ENCODE measurements at places on chromosomes 7 and 10. TPM values are rescaled to one million over a fixed set of nuclear protein-coding genes. Genes with fewer than 3 reads are reported as not detected.
A peak's percentile ranks its signal among the peaks of the same experiment; 100 is the strongest.

- DNase-seq, result no peak
These were observed 23.7 kb downstream of the BTBD16 start for GRCh38 chr10:122294511-122295450.

DNA sequence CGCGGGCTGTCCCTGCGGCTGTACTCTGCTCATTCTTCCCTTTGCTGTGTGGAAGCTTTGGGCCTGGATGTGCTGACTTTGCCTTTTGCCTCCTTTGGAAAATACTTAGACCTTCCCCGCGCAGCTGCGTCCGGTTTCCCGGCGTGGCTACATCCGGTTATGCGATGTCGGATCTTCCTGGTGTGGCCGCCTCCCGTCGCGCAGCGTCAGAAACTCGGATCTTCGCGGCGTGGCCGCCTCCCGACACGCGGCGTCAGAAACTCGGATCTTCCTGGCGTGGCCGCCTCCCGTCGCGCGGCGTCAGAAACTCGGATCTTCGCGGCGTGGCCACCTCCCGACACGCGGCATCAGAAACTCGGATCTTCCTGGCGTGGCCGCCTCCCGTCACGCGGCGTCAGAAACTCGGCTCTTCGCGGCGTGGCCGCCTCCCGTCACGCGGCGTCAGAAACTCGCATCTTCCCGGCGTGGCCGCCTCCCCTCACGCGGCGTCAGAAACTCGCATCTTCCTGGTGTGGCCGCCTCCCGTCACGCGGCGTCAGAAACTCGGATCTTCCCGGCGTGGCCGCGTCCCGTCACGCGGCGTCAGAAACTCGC, 50.2 kb upstream of the SUN1 start:
- no peak for DNase-seq

DNA sequence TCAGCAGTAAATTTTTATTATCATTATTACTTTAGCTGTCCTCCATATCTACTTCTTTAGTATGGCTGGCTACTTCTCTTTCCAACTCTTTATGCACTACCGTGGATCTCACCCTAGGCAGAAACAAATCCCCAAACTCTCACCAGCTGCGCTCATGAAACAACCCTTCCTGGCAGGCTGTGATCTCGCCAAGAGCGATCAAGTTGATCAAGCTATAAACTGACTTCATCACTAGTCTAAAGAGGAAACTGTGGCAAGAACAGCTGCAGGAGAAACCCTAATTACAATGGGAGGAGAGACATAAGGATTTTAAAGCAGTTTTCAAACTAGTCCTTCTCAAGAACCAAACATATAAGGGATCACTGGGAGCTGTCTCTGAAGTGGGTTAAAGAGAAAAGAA, 160.5 kb upstream of the PRSS58 start:
- DNase-seq, result no peak

GRCh38 chr7:135575296-135575695, 17.6 kb downstream of the NUP205 start:
- no peak for DNase-seq

GRCh38 chr7:101241015-101241363, 3.4 kb upstream of the CLDN15 start:
- DNase-seq, result no peak

The IFIT3 gene
- 15.7 TPM for polyA plus RNA-seq

- DNase-seq, result no peak
These were observed 522.9 kb downstream of the NRG3 start for GRCh38 chr10:82397854-82398253.

DNA sequence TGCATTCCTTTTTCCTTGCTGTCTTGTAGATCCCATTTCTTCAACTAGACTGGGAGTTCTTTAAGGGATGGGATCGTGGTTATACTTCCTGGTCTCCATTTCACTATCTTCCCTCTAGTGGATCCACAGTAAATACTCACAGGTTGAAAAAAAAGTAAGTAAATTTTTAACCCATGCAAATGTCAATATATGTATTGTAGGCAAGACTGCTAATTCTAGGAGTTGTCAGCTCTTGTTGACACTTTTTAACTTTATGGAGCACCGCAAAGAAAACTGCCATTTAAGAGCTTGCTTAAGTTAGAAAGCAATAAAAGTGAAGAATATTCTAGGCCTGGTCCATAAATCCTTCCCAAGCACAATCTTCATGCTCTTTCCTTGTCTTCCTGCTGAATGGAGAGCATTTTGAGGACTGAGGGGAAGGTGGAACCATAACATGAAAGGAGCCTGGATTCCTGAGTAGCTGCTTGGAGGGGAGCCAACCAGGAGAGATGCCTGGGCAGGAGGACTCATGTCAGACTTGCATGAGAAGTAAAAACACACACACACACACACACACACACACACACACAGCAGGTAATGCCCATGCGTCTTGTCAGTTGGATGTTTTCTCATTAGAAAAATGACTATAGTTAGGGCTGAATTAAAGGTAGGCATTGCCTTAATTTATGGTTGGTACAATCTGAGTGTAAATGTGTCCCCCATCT, 32.2 kb downstream of the VWA2 start:
- no peak for DNase-seq

DNA sequence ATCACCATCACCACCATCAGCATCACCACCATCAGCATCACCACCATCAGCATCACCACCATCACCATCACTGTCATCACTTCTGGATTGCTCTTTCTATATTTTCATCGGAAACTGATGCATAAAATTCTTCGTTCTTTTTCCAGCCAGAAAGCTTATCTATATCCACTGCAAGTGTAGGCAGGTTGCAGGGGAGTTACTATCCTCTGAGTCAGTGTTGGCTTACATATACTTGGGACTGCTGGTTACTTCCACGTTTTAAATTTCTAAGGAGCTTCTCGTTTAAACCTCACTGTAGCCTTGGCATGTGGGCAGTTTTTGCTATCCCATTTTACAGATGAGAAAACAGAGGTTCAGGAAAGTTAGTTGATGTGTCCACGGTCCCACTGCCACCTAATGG, 66.1 kb downstream of the FOXL3 start:
- no peak for DNase-seq

The LRIT1 gene
- not detected for polyA plus RNA-seq

The MYO3A gene
- not detected for polyA plus RNA-seq

The SPACDR gene
- not detected for polyA plus RNA-seq

DNA sequence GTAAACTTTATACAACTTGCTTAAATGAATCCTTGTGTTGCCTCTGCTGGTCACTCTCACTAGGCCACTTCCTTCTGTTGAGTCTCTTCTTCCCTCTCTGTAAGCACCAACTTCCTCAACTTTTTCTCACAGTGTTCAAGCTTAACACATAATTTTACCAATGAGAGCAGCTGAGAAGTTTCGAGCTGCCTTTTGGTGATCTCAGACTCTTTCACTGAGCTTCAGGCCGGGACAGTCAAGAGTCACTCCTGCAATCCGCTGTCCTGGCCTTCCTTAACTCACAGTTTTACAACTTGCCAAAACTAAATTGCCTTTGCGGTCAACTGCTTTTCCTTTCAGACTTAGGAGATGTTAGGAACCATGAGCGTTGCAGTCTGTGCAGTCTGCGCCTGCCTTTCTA, 47.4 kb downstream of the PRPF18 start:
- no peak for DNase-seq

GRCh38 chr10:60865198-60865783, 78.7 kb downstream of the RHOBTB1 start:
- no peak for DNase-seq

The ANKRD22 gene
- 0.18 TPM for polyA plus RNA-seq

The CLRN3 gene
- not detected for polyA plus RNA-seq

- no peak for DNase-seq
These were observed 39.4 kb downstream of the PHTF2 start for GRCh38 chr7:77837966-77838365.

The HMX3 gene
- not detected for polyA plus RNA-seq

- DNase-seq, result peak; percentile 74
These were observed 28.4 kb upstream of the SMARCD3 start for GRCh38 chr7:151276666-151277590.

GRCh38 chr10:129274748-129275474, 192.1 kb upstream of the MGMT start:
- no peak for DNase-seq

The ZSCAN25 gene
- polyA plus RNA-seq, result 7.4 TPM

DNA sequence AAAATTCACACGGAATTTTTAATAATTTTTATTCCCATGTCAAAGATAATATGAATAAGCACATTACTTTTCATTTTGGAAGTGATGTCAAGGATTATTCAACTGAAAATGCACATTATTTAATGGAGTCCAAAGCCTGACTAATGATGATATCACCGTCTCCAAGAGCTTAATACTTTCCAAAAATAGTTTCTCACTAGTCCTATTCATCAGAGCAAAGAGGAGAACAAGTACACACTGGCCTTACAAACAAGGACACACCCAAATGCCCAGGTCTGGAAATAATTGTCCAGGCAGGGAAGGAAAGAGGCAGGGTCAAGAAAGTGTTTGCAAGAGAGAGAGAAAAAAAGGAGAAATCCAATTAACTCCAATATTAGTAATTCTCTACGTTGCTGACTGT, 216.8 kb upstream of the CCDC6 start:
- DNase-seq, result no peak

GRCh38 chr7:787332-788240, 44.7 kb upstream of the SUN1 start:
- no peak for DNase-seq

The SORBS1 gene
- polyA plus RNA-seq, result 371 TPM

GRCh38 chr7:94044806-94045205, 40.7 kb upstream of the BET1 start:
- no peak for DNase-seq

The SLC18A3 gene
- not detected for polyA plus RNA-seq

GRCh38 chr7:123184271-123184670, 15.5 kb downstream of the SLC13A1 start:
- no peak for DNase-seq

The CUL1 gene
- polyA plus RNA-seq, result 34.5 TPM

DNA sequence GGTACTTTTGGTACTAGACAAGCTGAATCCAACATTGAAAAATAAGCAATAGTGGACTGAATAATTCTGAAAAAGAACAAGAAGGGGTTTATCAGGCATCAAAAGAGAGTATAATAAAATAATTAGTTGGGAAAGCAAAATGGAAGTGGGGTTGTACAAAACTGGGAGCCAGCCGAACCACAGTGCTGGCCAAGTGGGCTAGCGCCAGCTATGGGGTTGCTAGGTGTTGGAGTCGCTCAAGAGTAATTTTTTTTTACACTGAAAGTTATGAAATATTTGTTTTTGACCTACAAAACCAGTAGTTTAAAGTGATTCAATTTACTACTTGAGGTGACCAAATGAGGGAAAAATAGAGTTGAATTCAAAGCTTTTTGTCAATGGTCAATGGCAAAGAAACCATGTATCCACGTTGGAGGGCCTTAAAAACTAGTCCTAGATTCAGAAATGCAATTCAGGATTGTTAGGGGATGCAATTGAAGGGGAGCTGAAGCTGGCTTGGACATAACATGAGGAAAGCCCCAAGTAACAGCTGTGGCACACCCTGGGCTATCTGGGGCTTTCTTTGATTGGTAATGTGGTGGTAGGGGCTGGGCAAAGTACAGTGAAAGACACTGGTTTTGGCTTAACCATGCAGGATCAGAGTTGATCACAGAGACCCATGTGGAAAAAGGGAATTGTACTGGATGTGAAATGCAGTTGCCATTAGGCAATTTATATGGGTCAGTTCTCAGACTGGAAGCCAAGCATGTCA, 28.3 kb upstream of the MSMB start:
- no peak for DNase-seq

DNA sequence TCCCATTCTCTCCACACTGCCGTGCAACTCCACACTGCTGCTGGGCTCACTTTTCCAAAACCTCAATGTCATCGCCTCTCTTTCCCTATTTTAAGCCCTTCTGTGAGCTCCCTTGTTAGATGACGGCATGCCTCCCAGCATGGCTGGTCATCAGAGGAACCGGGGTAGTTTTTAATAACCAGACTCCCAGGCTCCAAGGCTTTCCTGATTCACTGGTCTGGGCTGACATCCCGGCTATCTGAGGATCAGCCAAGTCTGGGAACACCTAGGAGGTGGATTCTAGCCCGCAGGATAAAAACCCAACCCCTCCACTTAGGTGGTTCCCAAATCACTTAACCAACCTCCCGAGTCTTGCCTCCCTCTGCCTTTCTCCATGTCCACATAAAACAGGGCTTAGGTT, 295.4 kb upstream of the FZD8 start:
- no peak for DNase-seq

The AP4M1 gene
- 8.1 TPM for polyA plus RNA-seq

GRCh38 chr10:1928606-1929005, 191.3 kb upstream of the ADARB2 start:
- no peak for DNase-seq

The ATOH7 gene
- polyA plus RNA-seq, result not detected

- DNase-seq, result no peak
These were observed 47.2 kb upstream of the MKI67 start for GRCh38 chr10:128173386-128173785.

DNA sequence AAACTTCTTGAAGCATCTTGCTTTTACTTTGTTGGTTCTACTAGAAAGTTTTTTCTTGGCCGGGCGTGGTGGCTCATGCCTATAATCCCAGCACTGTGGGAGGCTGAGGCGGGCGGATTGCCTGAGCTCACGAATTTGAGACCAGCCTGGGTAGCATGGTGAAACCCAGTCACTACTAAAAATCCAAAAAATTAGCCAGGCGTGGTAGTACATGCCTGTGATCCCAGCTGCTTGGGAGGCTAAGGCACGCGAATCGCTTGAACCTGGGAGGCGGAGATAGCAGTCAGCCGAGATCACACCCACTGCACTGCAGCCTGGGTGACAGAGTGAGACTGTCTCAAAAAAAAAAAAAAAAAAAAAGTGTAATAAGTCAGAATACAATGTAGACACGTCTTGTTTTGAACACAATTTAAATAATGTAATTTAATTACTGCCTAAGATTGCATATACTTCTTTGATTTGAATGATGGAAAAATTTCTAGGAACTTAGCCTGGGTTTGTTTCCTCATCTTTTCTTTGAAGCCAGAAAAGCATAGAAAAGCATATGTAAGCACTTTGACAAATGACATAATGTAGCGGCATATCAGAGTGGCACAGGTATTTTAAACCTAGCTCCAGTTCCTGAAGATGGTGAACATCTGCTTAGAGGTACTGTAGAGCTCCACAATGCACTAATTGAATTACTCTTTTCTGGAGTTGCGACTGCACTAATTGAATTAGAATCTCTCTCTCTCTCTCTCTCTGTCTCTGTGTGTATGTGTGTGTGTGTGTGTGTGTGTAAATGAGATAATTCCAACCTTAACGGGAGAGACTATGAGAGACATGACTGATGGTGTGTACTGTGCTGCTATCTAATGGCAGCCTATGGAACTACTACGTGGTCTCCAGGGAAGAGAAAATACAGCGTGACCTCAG, 87.8 kb downstream of the BTRC start:
- DNase-seq, result no peak
